ENCODE measurements at places on chromosomes 16 and 17.

GRCh38 chr16:84320511-84320910, 25.8 kb downstream of the WFDC1 start:
- DNase-seq, result no peak

DNA sequence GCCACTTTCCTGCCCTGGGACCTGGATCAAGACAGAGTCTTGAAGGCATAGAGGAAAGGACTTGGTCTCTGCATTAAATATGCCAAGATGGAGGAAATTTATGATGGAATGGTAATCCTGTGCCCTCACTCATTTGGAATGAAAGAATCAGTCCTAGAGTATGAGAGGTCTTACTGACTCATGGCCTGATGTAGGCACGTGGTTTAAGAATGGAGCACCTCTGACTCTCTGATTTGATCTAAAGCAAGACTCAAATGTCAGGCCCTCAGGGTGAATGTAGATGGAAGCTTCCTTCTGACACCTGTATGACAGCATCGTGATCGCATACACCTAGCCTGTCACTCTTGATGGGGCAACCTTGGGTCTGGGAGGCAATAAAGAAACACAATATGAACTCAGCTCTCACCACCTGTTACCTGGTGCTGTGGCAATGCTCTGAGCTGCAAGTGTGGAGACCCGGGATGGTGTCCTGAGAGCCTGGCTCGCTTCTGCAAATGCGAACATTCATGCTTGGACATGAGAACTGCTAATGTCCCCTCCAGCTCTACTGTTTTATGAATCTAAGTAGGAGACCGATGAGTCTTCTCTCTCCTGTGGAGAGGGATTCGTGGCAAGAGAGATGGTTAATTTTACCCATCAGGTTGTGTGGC, 229.9 kb downstream of the ABCC12 start:
- no peak for DNase-seq

- DNase-seq, result no peak
Measured at GRCh38 chr17:6105649-6106007, 35.4 kb downstream of the WSCD1 start.

DNA sequence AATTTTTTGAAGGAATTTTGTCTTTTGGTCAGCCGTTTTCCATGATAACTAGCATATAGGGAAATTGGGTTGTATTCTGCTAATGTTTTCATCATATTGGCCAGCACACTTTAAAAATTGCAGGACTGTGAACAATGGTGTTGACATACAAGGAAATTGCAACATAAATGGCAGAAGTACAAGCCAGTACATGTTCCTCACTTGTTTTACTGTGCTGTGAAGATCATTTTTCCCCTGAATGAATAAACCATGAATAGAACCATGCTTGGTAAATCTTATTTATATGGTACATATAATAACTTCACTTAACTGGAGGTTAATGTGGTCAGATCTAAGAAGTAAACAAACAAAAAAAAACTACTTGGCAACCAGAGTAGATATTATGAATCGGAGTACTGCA, 22.8 kb downstream of the OMG start:
- no peak for DNase-seq
